Gastrocnemius medialis (tissue), 4 donors: ENCODE measurements at places on chromosomes 1 and 21. TPM values are rescaled to one million over a fixed set of nuclear protein-coding genes. Genes with fewer than 3 reads are reported as not detected.

- no peak for DNase-seq
Observed at GRCh38 chr1:218556016-218556415, 210.9 kb downstream of the TGFB2 start.

CCDC30 gene
- 1.0 TPM for total RNA-seq

DNA sequence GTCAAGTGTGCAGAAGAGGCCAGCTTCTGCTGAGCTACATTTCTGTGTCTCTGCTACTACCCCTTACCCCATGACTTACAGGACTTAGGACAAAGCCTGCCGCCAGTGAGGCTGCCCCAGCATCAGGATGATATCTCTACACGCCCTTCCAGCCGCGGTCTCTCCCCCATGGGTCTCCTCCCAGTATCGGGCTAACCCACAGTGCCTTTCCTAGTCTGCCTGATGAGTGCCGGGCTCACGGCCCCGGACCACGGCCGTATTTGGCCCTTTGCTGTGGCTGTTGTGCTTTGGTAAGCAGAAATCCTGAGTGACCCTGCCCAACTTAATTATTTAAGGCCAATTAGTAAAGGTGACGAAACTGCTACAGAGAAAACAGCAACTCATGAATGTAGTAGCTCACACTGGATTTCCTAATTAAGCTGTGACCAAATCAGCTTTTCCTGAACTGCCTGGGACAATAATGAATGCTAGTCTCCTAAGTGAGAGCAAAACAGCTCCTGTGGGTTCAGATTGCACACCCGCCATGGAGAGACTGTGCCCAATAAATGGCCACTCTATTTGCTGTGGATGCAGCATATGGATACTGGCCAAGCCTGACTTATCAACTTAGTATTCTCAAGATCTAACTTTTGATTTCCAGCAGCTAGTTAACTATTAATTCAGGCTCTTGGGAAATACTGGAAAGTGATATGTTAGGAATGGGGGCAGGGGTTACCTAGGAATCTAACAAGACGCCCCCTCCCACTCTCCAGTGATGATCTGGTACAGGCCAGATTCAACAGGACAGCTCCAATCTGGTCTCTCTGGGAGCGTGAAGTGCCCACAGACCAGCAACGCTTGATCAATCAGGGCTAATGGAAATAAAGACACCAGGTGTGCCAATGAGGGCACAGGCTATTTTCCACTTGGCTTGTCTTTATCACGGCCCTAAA is 123.3 kb upstream of the IFFO2 start:
- no peak for DNase-seq

C8A gene
- 0.20 TPM for total RNA-seq

- no peak for DNase-seq
Observed at GRCh38 chr1:72288886-72289285, 6.5 kb upstream of the NEGR1 start.

GRCh38 chr1:17045634-17046333 is 8.0 kb downstream of the SDHB start:
- DNase-seq = no peak

DNA sequence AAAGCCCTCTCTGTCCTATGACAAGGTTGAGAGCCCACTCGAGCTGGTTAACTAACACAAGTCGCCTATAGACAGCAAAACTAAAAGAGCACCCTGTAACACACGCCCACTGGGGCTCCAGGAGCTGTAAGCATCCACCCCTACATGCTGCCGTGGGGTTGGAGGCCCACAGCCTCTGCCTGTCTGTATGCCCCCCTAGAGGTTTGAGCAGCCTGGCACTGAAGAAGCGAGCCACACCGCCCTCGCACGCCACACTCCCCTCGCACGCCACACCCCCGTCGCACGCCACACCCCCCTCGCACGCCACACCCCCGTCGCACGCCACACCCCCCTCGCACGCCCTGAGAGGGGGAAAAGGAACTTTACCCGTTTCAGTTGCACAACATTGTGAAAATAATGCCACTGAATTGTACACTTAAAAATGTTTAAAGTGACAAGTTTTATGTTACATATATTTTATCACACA is 13.2 kb upstream of the HMGCL start:
- DNase-seq = peak; percentile 43

- DNase-seq = no peak
Observed at GRCh38 chr1:21042929-21043605, 133.6 kb downstream of the EIF4G3 start.

DNA sequence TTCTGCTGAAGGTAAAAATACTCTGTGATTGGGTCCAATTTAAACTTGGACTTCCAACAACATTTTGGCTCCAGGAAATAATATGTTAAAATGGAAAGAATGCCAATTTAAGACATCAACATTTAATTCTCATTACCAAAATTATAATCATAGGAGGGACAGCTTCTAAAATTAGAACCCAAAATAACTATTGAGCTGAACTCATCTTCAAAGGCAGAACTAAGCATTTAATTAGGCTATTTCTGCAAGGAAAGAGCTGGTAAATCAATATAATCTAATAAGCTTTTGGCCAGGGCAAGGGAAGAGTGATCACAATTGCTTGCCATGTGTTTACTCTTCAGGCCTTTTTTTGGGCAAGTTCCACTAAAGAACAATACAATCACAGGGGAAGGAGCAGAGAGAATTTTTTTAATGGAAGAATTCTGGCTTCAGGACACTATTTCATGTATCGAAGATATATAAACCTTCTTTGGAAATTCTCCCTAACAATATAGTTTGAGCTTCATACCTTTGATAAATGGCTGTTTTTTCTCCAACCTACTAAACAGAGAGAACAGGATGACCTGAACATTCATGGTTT is 133.1 kb upstream of the PTBP2 start:
- DNase-seq = no peak

CCDC181 gene
- total RNA-seq = 0.80 TPM

DNA sequence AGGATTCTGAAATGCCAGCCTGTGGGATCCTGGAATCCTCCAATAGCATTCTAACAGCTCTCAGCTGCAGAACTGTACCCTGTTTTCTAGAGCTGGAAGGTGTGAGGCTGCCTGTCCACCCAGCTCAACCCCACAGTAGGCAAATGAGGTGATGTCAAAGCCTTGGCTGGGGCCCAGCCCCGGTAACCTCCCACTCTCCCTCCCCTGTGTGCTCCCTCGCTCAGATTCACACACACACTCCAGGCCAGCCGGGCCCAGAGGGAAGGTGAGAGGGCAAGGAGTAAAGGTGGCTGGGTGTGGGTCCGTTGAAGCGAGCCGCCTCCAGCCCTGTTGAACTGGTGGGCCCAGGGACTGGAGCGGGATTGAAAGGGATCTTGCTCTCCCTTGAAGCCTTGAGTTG is at the start of gene BSND:
TSS of gene BSND (plus strand) at position 257 of the 400 bp plus-strand sequence. CDS start 254 bp downstream, outside the sequence.
- no peak for DNase-seq

DNA sequence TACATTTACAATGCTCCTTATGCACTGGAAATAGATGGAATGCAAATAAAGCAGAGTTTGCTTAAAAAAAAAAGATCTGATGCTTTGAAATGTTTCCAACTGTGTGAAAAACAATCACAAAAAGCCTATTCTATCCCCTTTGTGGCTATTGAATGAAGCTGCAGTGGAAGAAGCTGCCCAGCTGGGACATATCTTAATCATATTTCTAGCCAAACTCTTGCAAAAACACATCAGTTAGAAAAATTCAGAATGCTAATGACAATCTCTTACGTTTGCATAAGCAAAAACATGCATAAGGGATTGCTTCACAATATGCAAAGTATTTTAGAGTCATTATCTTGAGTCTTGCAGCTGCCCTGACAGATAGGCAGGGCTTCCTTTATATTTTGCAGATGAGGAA is 526.4 kb upstream of the USP24 start:
- no peak for DNase-seq

CSF3R gene
- total RNA-seq = 6.1 TPM

GRCh38 chr1:47325528-47325927 is 8.1 kb upstream of the CMPK1 start:
- no peak for DNase-seq

GRCh38 chr1:154773551-154773950 is 96.5 kb downstream of the KCNN3 start:
- no peak for DNase-seq

DNA sequence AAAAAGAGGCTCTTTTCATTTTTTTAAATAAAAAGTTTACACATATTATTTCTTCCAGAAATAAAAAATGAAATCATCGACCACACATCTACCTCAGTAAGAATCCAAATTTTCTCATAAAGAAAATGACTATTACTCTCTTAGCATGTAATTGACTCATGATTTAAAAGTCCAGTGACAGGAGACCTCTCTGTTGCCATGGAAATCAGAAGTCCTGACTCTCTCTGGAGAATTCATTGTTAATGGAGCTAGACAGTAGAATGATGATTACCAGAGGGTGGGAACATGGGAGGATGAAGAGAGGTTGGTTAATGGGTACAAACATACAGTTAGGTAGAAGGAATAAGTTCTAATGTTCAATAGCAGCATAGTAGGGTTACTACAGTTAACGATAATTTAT is 5.0 kb upstream of the CLCA4 start:
- no peak for DNase-seq

KRTAP11-1 gene
- not detected for total RNA-seq

DNA sequence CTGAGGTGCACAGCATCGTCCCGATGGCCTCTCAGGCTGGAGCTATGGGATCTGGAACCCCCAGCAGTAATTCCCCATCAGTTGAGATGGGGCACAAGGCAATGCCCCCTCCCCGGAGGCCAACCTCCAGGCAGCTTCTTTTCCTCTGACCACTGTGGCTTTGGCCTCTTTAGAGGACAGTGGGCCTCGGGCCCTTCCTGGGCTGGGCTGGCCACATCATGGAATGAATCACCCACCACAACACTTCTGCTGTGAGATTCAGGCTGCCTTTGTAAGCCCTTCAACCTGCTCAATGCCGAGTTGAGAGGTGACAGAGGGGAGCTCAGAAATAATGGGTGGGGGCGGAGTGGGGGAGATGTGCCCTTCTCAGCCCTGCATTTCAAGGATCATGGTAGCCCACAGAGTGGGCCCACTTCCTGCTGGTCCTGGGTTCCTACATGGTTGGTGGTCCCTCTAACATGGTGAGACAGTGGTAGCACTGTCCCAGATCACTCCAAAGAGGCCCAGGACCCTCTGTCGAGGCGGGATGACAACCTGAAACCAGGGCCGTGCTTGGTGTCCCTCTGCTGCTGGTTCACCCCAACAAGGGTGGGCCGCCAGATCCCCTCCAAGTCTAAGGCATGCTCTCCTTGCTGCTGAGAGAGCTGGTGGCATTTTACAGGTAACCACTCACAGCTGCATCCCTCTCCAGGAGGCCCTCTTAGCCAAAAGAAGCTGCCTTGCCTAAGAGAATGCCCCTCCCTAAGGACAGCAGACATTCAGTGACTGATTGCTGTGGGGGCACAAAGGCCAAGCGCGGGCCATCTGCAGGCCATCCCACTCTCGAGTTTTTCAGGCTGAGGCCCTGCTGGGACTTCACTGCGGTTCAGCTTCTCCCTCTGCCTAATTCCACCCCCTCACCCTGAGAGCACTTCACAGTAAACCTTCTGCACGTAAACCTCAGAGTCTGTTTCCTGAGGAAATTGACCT is 29.7 kb upstream of the EVA1B start:
- DNase-seq = no peak

STXBP3 gene
- total RNA-seq = 26.6 TPM

GRCh38 chr1:47235806-47236205 is 3.8 kb upstream of the TAL1 start:
- DNase-seq = no peak

- DNase-seq = no peak
Observed at GRCh38 chr1:199843861-199844260, 183.6 kb upstream of the NR5A2 start.

DNA sequence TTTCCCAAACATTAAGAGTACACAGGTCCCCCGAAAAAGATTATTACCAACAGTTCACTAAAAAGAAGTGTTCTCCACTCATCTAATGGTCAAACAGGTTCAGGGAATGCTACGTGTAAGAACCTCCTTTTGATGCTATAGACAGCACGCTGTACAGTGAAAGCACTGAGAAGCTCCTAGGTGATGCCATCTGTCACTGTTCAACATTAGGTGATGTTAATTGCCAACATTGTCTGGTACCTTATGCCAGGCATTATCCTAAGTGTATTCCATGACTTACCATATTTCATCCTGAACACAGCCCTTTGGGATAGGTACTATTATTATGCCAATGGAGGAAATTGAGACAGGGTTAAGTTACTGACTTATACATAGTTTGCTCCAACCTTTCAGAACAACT is 82.1 kb downstream of the DAB1 start:
- DNase-seq = no peak

- DNase-seq = no peak
Observed at GRCh38 chr1:151570819-151571218, 30.7 kb downstream of the TUFT1 start.

GRCh38 chr1:181089676-181090544 is 1.4 kb downstream of the IER5 start:
- DNase-seq = peak; percentile 82

DNA sequence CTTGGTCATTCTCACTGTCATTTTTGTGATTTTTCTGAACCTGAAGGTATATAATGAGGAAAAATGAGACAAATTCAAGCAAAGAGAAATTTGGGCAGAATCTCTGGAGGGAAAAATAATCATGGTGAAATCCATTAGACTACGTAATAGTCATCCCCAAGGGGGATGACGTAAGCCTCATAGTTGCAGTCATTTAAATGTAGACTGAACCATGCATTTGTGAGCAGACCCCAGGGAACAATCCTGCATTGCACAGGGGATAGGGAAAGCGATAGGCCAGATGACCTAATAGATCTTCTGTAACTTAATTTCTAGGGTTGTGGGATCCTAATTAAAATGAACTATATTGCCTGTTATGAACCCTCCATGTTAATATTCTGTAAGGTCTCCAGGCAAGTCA is 167.4 kb upstream of the C1orf21 start:
- DNase-seq = no peak

- no peak for DNase-seq
Observed at GRCh38 chr1:230321341-230321740, 104.8 kb downstream of the PGBD5 start.

- no peak for DNase-seq
Observed at GRCh38 chr1:187516874-187517273, 688.1 kb downstream of the PLA2G4A start.

- DNase-seq = no peak
Observed at GRCh38 chr1:232166942-232167341, 463.0 kb downstream of the SIPA1L2 start.

DMRTA2 gene
- not detected for total RNA-seq

PSMB2 gene
- total RNA-seq = 80.9 TPM

GRCh38 chr1:21605012-21605715 is 64.0 kb downstream of the RAP1GAP start:
- DNase-seq = no peak

- no peak for DNase-seq
Observed at GRCh38 chr1:211521102-211521815, 29.3 kb upstream of the RD3 start.

DNA sequence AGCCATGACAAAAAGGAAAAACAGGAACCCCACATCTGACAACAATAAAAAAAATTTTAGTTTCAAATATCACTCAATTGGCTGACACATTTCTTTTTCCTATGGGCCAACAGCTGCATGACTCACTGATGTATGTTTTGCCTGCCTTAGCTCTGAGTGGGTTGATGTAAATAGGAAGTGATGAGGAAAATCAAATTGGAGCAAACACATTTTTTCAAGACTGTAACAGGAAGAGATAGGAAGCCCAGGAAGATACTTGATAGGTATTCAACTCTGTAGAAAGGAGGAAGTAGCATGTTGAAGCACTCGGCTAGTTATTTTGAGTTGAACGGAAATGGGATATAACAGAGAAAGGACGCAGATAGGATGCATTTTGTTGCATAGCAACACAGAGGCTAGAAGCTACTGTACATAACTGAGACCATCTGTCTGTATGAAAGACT is 168.0 kb upstream of the NR5A2 start:
- no peak for DNase-seq
